ENCODE measurements at places on chromosomes 5 and 9.

DNA sequence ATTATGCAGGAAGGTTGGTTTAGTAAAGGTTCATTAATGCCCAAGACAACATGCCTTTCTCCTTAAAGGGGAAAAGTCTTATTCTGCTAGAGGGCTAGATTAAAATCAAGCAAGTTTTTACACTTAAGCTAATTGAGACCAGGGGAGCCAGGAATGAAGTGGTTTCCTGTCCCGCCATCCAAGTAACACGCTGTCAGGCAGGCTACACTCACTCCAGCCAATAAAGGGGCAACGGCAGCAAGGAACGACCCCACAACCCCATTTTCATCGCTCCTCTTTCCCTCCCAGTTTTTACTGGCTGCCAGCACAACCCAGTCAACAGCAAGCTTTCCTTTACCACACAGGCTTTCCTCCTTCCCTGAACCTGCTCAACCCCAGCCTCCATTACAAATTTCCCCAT, 225.1 kb downstream of the DCP2 start:
- no peak for DNase-seq

DNA sequence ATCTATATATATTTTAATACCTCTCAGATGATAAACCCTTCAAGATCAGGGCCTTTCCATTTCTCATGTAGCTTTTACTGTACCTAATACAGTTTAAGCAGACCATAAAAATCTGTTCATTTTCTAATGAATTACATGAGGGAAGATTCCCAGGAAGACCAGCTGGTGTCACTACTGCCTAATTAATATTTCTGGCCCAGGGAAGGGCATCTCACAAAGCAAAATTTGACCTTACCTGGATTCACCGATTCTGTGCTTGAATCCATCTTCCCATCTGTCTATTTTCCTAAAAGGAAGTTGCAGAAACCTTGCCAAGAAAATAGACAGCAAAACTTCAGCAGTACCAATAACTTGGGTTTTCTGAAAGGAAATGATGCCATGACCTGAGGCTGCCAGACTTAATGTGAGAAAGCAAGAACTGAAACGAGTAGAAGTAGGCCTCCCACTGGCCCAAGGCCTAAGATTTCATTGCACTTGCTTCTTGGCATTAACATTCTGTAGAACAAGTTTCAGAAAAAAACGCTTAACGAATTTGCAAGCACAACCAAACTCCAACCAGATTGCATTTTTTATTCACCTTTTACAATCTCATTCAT, 83.0 kb upstream of the GLIS3 start:
- DNase-seq, result peak; percentile 28

GRCh38 chr5:8913522-8913921, 632.4 kb downstream of the SEMA5A start:
- DNase-seq, result no peak

DNA sequence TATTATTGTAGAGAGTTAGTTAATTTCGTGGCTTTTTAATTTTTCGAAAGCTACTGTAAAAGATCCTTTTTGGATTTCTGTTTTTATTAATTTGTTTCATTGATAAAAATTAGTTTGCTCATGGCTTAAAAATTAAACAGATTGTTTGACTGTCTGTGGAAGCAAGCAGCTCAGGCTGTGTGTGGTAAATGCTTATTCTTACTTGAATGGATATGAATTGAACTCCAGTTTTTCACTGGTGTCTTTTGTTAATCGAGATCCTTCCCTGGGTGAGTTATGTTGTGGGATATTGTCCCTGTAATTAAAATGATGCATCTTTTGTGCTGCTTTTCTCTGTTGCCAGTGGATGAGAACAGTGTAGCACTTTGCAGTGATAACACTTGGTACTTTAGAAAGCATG, 75.3 kb downstream of the PIK3R1 start:
- no peak for DNase-seq

GRCh38 chr5:45672271-45672670, 23.9 kb downstream of the HCN1 start:
- no peak for DNase-seq

- DNase-seq, result no peak
These were observed 21.0 kb downstream of the DHX29 start for GRCh38 chr5:55286411-55286933.

DNA sequence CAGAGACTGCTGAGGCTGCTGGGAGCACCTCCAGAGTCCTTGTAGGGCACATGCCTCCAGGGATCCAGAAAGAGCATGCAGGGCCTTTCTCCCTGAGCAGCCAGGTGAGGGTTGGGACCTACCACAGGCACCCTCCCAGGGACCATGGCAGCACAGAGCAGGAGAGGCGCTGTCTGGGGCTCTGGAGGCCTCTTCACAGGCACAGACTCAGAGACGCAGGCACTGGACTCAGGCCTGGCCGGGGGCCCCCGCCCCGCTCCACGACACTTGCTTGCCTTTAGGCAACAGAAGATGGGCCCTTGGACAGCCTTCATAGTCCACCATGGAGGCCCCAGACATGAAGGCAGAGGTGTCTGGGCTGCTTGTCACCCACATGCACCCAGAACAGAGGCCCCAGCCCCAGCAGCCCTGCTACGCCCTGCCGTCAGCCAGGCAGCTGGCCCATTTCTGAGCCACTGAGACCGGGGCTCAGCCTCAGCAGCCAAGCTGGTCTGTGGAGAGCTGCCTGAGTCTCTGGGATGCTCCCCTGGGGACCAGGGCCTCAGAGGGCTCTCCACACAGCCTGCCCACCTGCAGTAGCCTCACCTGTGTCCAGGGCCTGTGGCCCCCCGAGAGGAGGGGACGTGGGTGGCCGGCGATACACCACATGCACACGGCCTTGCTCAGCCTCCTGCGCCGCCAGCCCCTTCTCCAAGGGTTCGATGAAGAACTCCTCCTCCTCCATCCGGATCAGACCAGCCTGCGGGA, 72.8 kb downstream of the ADAMTS2 start:
- DNase-seq, result no peak

- DNase-seq, result no peak
These were observed 1666.1 kb upstream of the WWC1 start for GRCh38 chr5:166625210-166625865.

Data from H7 (cell line).